ENCODE measurements at places on chromosomes 1 and 21.
A peak's percentile ranks its signal among the peaks of the same experiment; 100 is the strongest.

GRCh38 chr1:71522721-71523120 is 441.9 kb upstream of the ZRANB2 start:
- no peak for DNase-seq

GRCh38 chr1:94022471-94023189 is 98.3 kb downstream of the ABCA4 start:
- DNase-seq: no peak

- no peak for DNase-seq
These were observed 123.0 kb downstream of the TNR start for GRCh38 chr1:175620376-175620775.

DNA sequence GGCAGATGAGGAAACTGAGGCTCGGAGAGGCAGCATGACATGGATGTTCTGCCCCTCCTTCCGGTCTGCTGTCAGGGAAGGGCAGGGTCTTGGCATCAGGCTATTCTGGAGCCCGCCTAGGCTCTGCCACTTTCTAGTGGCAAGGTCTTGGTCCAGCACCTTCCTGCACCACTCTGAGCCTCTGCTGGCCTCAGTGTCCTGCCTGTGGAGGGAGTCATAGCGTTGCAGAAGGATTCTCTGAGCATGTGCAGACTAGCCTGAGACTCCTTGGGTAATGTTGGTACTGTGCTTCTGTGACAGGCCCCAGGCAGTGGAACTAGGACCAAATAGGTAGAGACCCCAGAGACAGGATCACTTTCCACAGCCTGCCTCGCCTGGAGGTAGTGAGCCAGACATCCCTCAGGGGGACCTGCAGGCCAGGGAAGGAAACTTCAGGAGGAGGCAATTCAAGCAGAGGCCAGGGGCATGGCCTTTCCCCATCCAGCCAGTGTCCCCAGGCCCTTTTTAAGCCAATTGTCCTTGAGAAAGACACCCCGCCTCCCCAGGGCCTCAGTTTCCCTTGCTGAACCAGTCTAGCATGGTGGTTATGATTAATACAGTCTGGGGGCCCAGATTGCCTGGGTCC is 10.6 kb downstream of the EDN2 start:
- no peak for DNase-seq

GRCh38 chr1:54745274-54745673 is 19.0 kb downstream of the PARS2 start:
- no peak for DNase-seq

DNA sequence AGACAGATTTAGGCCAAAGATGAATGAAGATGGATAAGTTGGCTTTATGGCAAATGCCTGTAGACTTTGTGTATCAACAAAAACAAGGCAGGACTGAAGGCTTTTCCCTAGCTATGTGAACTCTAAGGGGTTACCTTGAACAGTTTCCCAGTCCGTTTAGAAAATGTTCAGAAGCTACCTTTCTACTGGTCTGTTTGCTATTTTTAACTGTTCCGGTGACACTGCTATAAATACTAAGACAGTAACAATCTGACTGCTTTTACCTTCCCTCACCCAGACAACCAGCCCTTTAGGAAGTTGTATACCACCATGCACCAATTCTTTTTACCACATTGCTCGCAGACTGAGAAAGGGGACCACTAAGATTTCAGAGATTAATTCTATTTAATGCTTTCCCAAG is 102.2 kb downstream of the PHTF1 start:
- no peak for DNase-seq

DNA sequence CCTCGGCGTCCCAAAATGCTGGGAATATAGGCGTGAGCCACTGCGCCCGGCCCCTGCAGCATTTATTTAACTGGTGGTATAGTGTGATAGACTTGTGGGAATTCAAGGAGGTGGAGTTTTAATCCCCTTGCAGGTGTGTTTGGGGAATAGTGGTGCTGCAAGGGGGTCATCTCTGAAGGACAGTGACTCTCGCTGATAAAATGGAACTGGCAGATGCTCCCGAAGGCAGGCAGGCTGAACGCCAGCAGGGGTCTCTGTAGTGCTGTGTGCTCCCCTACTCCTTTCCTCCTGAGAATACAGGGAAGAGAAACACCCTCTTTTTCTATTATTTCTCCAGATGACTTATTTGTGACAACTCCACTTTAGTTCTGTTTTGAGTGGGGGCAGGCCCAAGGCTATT is 4.0 kb downstream of the OSCP1 start:
- DNase-seq: peak; percentile 5

DNA sequence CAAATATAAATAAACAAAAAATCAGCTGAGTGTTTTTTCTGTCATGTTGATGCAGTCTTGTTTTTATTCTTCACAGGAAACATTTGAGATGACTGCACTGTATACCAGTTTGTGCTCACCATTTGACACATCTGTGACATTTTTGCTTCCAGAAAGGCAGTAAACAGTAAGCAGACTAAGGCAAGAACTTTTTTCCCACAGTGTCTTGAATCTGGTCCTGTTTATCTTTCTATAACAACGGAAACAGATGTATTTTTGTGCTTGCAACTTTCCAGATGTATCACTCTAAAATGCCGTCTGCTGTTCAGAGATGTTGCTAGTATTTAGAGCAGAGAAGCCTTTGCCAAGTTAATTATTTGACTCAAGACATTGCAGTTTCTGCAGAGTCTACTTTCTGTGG is 105.5 kb downstream of the ZC3H11B start:
- no peak for DNase-seq

- DNase-seq: no peak
These were observed 94.6 kb downstream of the KCNJ15 start for GRCh38 chr21:38351176-38351959.

DNA sequence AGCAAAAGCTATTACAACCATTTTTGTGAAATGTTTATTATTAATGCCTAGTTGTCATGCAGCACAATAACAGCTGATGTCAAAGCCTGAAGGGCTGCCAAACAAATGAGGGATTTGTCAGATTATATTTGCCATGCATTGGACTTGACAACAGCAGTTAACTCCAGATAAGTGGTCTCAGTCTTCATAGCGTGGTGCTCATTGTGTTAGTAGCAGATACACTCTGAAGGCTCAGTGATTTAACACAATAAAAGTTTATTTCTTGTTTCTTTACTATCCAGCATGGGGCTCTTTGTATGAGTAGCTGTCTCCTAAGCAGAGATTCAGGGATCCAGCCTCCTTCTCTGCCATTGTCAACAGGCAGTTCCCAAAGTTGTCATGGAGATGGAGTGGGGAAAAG is 76.0 kb upstream of the PTGFRN start:
- no peak for DNase-seq

GRCh38 chr21:25790122-25790877 is 55.5 kb downstream of the GABPA start:
- DNase-seq: peak; percentile 43

GRCh38 chr1:232168508-232168907 is 461.4 kb downstream of the SIPA1L2 start:
- no peak for DNase-seq

DNA sequence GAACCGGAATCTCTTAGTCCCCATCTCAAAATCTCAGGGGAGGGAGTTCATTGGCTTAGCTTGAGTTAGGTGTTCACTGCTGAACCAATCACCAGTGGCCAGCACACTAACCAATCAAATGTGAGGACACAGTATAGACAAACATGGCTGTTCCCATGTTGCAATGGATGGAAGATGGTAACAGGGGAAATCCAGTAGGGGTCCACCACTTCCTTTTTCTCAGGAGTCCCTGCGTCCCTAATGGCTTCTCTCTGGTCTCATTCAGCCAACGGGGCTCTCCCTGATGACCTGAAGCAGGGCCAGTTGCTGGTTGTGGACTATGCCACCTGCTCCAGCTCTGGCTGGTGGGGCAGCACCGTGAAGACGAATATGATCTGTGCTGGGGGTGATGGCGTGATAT is 9.7 kb downstream of the CELA2B start:
- DNase-seq: no peak

DNA sequence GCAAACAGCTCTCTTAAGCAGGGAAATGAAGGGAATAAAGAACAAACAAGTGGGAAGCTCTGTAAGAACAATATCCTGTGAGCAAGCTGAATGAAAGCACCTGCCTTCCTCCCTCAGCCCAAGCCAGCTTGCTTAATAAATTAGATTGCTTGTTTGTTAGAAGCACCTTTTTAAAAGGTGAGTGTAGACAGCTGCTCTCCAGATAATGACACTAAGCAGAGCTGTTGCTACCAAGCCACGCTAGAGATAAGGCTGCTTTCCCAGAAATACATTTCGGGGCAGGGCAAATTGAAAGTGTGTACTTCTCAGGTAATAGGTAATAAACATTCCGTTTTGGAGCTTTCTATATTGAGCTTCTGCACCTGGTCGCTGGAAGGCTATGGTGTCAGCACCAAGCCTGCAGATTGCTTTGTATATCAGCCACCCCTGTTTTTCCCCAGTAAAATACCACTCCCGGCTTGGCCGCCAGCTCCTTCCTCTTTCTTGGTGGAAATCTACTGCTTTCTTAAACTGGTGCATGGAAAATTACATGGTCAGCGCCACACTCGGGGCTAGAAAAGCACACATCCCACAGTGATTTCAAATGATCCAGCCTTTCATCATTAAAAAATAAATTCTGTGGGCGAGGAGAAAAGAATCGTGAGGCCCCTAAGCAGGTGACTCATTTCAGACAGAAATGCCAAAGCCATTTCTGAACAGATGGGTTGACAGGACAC is 151.3 kb downstream of the ETS2 start:
- DNase-seq: peak; percentile 97

DNA sequence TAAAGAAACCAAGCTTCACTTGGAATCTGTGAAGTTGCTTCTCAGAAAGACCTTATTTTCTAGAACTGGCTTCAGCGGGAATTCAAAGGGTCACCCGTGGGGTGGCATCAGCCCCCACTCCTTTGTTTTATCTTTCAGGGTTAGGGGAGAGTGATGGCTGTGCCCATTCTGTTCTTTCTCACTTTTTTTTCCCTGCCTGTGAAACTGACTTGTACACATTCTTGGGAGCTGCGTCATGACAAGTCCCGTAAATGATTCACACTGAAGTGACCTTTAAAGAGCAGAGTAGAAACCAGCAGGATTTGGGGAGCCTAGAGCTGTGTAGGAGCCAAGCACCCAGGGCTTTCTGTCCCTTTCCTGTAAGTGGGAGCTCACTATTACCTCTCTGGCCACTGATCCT is 43.8 kb downstream of the SLC44A3 start:
- no peak for DNase-seq

- no peak for DNase-seq
These were observed 19.7 kb upstream of the TBX15 start for GRCh38 chr1:119007670-119008482.

DNA sequence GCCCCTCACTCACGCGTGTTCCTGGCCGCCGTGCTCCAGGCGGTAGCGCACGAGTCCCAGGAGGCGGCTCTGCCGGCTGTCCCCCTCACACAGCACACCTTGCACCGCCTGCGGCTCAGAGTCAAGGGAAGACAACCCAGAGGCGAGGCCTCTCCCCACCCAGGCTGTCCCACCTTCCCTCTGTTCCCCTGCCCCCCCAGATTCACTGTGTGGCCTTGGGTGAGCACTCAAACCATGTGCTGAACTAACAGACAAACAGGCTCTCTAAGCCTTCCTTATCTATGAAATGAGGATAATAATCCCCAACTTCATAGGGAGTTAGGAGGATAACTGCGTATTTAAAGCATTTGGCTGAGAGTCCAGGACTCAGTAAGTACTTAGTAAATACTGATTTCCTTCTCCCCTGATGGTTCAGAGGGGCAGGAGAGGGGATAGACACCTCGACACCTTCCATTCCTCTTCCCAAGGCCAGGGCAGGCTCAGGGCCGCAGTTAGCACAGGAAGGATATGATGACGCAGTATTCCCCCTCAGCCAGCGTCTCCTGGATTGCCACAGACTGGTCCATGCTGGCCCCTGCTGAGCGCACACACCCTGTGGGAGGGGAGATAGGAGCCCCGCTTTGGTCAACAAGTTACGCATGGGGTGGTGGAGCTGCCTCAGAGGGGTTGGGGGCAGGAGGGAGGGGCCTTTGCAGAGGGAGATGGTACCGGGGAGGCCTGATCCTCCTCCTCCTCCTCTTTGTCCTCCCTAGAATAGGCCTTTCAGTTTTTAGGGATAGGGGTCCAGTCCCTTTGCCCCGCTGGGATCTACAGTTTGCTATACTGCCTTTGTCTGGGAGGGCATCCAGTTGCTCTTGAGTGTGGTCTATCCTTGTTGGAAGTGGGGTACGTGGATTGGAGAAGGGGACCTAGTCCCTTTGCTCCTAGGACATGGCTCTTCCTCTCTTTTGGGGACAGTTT is 830 bp downstream of the INPP5B start:
- DNase-seq: peak; percentile 6

- no peak for DNase-seq
These were observed 25.0 kb downstream of the MTOR start for GRCh38 chr1:11237356-11237755.

DNA sequence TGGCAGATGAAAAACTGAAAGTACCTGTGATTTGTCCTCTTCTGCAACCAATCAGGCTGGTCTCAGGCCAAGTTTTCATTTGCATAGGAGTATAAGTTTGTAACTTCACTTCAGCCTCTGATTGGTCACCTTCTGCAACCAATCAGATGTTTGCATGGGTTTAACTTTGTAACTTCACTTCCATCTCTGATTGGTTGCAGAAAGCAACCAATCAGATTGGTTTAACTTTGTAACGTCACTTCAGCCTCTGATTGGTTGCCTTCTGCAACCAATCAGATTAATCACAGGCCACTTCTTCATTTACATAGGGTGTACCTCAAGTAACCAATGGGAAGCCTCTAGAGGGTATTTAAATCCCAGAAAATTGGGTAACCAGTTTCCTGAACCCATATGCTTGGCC is 18.9 kb upstream of the TUT4 start:
- DNase-seq: no peak

DNA sequence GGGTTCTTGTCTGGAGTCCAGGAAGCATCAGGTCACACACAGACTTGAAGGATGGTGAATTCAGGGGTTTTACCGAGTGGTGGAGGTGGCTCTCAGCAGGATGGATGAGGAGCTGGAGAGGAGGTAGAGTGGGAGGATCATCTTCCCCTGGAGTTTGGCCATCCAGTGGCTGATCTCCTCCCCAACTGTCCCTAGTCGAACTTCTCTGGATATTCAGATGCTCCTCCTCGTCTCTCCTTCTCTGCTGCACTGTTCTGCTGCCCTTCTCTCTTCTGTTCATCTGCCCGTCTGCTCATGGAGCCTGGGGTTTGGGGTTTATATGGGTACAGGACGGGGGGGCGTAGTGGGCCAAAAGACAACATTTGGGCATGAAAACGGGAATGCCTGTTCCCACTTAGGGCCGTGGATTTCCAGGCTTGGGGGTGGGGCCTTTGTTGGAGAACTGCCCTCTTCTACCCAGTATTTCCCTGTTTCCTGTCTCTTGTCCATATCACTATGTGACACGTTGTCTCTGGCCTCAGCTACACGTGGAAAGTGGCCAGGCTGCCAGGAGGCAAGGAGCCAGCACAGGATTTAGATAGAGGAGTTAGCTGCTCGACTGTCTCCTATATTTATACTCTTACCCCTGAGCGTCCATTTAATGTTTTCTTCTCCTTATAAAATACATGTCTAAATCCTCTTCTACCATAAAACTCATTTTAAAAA is 76.7 kb downstream of the SIPA1L2 start:
- no peak for DNase-seq
